ENCODE measurements at places on chromosomes 12 and 14.

- DNase-seq: no peak
These were observed 274.1 kb downstream of the ADAMTS20 start for GRCh38 chr12:43277651-43278540.

DNA sequence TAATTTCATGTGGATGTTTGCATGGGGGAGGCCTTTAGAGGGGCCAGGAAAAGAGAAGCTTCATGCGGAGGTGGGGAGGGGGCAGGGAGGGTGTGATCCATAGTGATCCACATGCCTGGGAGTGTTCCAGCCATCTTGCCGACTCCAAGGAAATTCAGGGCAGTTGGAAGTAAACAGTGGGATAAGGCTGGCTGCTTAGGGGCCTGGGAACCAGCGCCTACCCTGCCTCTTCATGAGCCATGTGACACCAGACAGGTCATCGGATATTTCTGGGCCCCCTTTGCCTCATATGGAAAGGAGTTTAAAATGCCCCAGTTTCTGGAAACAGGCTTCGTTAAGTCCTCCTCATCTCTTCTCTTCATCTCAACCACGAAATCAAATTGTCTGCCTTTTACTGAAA is 983.2 kb downstream of the BCL11B start:
- DNase-seq: no peak

- DNase-seq: no peak
These were observed 13.1 kb upstream of the POC1B start for GRCh38 chr12:89538897-89539296.

DNA sequence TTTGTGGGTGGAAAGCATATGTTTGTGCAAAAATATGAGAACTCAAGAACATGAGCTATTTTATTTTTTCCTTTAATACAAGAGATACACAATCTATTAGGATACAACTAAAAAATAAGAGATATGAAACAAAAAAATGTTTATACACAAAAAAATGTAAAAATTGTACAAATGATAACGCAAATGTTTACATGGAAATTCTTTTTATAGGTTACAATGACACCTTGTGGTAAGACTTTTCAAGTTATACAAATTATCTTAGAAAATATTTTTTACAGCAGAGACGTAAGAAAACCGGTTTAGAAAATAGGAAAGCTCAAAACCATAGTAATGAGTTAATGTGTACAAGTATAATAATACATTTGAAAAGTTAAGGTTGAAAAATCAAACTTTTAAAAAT is 25.5 kb downstream of the CEP83 start:
- DNase-seq: no peak

DNA sequence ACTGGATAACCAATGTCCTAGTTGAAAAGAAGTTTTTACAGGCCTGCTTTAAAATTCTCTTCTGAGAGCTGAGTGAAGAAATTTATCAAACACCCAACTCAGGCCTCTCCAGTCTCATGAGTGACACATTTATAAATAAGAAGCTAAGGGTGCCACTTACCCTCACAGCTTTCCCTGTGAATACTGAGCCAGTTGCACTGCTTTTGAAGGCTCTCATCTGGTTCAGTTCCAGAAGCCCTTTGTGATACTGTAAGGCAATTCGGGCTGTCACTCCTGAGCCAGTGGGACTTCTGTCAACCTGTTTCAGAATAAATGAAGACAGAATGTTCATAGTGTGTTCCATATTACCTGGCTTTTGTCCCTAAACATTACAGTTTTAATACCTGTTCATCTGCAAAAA is 8.5 kb downstream of the L3HYPDH start:
- DNase-seq: no peak

DNA sequence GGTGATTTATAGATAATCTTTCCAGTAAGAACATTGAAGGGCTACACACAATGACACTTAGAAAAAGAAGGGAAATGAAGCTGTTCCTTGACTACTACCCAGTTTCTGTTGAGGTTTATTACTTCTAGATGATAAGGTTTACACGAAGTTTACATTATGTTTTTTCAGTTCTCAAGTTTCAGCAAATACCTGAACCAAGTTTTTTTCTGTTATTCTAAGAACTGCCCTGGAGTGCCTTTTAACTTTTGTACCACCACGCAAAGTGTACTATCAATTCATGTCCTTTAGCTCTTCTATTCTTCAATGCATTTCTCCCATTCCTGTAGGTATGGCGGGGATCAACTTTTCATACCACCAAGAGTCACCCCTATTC is 5.8 kb downstream of the FBXL14 start:
- no peak for DNase-seq

DNA sequence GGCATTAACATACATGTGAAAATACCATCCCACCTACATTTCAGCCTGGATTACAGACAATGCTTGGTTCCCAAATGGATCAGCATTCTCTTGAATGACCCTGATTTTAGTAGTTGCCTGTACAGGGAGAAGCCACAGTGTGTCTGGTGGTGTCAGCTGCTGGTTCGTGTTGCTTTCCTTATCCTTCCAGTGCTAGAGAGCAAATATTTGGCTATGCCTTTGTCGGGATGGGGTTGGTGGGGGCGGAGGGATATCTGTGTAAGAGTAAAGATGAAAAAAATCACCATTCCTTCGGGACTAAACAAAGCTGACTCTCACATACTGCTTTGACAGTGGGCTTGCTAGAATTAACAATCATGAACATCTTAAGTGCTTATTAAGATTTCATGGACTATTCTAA is 96.0 kb downstream of the PTPRR start:
- no peak for DNase-seq

DNA sequence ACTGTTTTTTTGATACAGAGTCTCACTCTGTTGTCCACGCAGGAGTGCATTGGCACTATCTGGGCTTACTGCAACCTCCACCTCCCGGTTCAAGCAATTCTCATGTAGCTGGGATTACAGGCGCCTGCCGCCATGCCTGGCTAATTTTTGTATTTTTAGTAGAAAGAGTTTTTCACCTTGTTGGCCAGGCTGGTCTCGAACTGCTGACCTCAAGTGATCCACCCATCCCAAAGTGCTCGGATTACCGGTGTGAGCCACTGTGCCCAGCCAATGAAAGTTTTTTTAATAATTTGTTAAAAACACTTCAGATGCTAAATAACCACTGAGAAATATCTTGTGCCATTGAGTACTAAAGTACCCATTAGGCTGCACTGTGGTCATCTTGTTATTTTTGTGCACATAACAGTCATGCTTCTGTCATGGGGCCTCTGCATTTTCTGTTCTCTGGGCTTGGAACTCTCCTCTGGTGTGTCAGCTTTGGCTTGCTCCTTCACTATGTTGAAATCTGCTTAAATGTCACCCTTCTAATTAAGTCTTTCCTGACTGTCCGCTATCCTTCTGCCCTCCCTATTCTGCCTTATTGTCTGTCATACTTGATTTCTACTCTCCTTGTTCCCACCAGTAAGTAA is 105.1 kb downstream of the KTN1 start:
- DNase-seq: no peak

DNA sequence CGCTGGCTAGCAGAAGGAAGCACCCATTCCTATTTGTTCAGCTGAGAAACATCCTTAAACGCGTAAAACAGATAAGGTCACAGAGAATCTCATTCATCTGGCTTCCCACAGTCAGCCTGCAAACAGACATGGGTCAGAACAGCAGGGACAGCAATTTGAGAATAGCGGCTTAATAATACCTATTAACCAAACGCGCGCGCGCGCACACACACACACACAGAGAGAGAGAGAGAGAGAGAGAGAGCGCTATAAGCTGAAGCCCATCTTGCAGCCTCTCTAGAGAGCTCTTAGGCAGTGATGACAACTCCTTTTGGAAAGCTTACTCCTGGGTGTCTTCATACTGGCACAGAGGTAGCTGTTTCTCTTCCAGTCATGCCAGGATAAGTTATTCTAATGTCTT is 26.4 kb downstream of the TMEM132D start:
- no peak for DNase-seq

DNA sequence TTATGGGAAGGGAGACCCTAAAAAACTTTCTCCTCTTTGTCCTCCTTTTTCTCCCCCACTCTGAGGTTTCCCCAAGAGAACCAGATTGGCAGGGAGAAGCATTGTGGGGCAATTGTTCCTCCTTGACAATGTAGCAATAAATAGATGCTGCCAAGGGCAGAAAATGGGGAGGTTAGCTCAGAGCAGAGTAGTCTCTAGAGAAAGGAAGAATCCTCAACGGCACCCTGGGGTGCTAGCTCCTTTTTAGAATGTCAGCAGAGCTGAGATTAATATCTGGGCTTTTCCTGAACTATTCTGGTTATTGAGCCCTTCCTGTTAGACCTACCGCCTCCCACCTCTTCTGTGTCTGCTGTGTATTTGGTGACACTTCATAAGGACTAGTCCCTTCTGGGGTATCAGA is 4.6 kb upstream of the RPS26 start:
- DNase-seq: no peak

DNA sequence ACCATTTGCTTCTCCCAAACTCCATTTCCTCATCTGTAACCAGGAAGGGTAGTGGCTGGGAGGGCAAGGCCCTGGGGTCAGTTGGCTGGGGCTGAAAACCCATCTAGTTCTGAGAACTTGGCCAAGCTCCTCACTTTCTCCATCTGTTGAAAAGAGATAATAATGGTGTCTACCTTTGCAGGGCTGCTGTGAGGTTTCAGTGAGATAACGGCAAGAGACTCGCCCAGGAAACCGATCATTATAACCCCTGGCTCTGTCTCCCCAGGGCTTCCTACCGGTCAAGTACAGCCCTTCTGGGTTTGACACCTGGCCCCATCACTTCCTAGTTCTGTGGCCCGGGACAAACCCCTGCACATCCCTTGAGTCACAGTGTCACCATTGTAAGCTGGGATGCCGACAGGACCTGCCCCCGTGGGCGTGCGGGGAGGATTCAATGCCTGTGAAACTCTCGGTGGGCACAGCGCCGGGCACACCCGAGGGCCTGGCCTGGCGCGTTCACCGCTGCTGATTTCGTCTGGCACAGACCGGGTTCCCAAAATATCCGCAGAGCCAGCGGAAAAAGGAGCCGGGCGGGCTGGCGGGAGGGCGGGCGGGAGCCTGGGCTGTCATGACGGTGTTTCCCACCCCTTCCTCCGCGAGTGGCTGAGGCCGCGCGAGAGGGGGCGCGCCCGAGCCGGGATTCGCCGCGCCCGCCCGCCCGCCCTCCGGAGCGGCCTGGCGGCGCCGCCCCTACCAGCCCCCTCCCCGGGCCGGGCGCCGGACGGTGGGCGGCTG is 4.4 kb downstream of the KMT5A start:
- DNase-seq: peak; percentile 62

DNA sequence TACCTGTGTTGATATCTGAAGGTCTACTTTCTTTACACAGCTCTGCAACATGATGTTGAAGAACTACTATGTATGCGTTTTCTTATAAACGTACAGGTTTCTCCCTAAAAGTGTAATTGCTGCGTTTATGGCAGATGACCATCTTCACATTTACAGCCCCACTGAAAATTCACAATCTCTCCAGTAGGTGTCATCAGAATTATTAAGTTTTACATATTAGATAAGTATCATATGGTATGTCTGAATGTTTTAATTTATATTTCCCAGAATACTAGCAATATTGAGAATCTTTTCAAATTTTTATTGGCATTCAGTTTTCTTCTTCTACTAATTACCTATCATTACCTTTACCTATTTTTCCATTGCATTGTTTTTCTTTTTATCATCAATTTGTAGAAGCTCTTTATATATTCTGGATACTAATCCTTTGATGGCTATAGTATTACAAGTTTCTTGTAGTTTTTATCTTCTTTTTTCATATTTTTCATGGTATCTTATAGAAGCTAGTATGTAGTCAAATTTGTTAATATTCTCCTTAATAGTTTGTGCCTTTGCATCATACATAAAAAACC is 123.5 kb downstream of the CAPZA3 start:
- no peak for DNase-seq

DNA sequence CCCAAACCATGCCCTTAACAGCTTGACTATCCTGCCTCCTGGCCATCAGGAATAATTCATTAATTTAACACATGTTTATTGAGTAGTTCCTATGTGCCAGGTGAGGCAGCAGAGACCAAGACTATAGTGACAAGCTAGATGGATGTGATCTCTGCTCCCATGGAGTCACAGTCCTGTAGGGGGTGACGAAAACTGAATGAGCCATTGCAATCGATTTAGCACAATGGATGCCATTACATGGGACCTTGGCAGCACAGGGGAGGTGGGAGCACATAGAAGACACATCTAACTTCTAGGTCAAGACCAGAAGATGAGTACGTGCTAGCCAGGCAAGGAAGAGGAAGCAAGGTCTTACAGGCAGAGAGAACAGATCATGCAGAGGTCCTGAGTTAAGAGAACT is 68.7 kb downstream of the NOS1 start:
- no peak for DNase-seq

DNA sequence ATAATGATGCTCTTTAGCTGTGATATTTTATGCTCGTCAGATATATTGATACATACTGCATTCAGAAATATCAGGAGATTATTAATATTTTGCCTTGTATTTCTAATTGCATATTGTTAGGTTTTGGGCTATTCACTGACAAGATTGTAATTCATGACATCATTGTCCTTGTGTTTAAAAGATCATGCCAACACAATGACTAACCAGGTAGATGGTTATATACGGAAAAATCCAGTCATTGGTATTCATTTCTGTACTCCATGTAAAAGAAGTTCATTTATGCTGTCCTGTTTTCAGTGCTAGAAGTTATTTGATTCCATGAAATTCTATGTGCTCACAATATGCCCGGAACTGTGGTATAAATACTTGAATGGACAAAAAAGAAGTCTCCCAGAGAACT is 107.5 kb downstream of the KITLG start:
- DNase-seq: no peak

GRCh38 chr14:79690960-79691359 is 520.3 kb downstream of the DIO2 start:
- DNase-seq: no peak

DNA sequence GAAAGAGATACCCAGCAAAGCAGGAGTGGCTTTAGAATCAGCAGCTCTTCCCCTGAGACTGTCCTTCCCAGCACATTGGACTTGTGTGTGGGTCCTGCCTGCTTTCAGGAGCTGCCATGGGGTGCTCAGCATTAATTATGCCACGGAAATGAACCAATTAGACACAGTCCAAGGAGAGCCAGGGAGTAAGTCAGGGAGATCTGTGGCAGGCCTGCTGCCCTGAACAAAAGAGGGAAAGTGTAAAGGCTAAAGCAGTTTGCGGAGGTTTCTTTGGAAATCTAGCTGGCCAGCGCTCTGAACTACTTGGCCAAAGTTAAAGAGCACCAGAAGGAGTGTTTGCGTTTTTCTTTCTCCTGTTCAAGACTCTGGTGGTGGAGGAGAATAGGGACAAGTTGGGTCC is 65.7 kb upstream of the SRSF5 start:
- DNase-seq: no peak

GRCh38 chr12:113416091-113416754 is 6.0 kb upstream of the SDSL start:
- DNase-seq: peak; percentile 66

- no peak for DNase-seq
These were observed 21.0 kb upstream of the EMP1 start for GRCh38 chr12:13175499-13175898.

GRCh38 chr12:25971654-25972041 is 13.2 kb downstream of the RASSF8 start:
- DNase-seq: no peak

- no peak for DNase-seq
These were observed 75.2 kb downstream of the LIN7A start for GRCh38 chr12:80862531-80862930.

- no peak for DNase-seq
These were observed 567.3 kb downstream of the SLC16A7 start for GRCh38 chr12:60162988-60163720.

GRCh38 chr12:92065639-92066038 is 80.0 kb downstream of the BTG1 start:
- no peak for DNase-seq

Data from CD4-positive, alpha-beta T cell treated with Interferon gamma for 1 hour (primary cell).